ENCODE measurements at places on chromosomes 2 and 18.

DNA sequence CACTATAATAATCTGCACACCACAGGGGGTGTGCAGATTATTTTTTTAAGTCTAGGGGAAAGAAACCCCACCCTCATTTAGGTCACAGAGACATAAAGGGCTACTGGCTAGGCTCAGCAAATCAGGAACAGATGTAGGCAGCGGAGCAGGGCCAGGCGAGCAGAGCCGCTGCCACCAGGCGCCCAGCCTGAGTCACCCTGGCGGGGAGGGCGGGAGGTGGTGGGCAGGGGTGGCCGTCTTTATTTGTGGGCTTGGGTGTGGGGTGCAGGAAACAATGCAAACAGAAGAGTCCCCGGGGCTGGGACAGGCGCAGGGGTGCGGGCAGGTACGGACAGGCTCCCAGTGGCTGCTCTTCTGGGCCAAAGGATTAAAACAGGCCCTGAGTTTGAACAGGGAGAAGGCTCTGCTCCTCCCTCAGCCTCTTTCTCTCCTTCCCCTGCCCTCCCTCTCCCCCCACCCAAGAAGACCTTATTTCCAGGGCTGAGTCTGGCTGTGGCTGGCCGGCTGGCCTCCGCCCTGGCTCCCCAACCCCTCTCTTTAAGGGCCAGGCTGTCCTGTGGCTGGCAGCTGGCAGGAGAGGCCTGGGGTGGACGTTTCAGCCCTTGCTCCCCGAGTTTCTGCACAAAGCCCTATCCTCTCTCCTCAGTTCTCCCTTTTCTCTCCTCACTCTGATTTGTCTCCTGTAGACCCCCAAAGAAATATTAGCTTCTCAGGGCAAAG, 142.9 kb upstream of the SMAD2 start:
- no peak for DNase-seq

DNA sequence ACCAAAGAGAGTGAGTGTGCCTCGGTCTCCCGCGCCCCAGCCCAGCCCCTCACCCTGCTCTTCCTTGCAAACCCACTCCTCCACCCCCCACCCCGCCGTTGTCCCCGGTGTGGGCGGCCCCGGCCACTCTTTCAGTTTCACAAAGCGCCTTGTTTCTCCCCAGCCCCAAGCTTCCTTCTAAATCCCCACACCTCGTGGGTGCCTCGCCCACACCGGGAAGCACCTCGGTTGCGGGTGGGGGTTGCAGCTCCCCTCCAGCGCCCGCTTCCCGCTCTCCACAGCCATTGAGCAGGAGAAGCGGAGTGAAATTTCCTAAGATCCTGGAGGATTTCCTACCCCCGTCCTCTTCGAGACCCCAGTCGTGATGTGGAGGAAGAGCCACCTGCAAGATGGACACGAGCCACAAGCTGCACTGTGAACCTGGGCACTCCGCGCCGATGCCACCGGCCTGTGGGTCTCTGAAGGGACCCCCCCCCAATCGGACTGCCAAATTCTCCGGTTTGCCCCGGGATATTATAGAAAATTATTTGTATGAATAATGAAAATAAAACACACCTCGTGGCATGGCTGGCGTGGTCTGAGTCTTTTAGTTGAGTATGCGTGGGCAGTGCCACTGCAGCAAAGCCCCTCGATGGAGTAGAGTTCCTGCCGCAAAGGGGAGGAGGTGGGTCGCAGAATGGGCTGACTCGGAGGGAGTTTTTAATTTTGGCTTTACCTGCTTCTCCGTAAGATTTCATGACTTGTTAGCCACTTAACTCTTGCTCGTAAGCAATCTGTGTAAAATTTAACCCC, 848 bp downstream of the TMSB10 start:
- peak; percentile 60 for DNase-seq

- DNase-seq: no peak
These were observed 61.9 kb upstream of the PXDN start for GRCh38 chr2:1806254-1806653.

DNA sequence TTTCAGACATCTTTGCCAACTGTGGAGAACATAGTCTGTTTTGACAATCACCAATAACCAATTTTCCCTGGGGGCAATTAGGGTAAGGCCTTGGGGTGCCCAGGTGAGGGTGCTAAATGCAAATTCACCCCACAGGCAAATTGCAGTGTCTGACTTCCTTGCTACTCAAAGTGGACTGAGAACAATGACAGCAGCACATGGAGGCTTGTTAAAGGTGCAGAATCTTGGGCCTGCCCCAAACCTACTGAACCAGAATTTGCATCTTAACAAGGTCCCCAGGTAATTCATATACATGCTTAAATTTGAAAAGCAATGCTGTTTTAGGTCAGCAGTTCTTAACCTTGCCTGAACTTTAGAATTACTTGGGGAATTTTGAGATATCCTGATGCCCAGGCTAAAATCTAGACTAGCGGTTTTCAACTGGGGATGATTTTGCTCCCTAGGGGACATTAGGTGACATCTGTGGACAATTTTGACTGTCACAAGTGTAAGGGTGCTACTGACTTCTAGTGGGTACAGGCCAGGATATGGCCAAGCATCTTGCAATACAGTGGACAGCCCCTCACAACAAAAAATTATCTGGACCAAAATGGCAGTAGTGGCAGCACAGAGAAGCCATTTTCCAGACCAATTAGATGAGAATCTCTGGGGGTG, 80.2 kb upstream of the GCFC2 start:
- no peak for DNase-seq
